ENCODE measurements at places on chromosomes 11 and 22.

DNA sequence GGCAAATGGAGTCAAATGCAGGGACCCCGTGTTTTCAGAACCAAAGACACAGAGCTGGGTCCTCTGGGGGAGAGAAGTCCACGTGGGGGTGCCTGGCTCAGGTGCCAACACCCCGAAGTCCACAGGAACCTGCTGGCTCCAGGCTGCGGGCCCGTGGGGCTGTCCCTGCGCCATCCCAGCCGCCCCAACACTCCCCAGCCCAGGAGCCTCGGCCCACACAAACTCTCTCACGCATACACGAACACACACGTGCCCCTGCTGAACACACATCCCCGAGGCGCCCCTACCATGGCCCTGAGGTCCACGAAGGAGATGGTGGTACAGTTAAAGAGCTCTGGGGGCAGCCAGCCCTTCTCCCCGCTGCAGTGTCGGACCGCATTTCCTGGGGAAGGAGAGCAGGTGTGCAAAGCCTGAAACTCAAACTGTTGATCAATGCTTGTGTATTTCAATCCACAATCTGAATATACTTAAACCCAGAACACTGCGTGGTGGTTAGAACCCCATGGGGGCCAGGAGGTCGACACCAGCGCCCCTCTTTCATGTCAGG is 54.7 kb downstream of the TRMU start:
- no peak for DNase-seq

DNA sequence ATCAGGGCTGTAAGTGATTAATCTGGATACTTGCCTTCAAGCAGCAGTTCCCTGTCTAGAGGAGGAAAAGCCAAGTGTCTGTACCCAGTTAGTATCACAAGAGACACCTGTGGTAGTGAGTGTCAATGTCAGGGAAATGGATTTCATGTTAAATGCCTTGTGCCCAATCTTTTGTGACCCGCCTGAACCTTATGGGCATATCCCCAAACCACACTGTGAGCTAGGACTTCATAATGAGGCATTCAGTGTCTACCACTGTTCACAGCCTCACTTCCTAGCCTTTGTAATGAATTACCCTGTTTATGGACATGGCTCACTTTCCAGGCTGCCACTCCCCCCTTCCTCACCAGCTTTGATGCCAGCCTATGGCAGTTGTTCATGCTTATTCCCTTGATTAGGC is 125.1 kb downstream of the TRIM44 start:
- peak; percentile 63 for DNase-seq

GRCh38 chr11:57456960-57457642 is 3.2 kb upstream of the RTN4RL2 start:
- DNase-seq = peak; percentile 81

DNA sequence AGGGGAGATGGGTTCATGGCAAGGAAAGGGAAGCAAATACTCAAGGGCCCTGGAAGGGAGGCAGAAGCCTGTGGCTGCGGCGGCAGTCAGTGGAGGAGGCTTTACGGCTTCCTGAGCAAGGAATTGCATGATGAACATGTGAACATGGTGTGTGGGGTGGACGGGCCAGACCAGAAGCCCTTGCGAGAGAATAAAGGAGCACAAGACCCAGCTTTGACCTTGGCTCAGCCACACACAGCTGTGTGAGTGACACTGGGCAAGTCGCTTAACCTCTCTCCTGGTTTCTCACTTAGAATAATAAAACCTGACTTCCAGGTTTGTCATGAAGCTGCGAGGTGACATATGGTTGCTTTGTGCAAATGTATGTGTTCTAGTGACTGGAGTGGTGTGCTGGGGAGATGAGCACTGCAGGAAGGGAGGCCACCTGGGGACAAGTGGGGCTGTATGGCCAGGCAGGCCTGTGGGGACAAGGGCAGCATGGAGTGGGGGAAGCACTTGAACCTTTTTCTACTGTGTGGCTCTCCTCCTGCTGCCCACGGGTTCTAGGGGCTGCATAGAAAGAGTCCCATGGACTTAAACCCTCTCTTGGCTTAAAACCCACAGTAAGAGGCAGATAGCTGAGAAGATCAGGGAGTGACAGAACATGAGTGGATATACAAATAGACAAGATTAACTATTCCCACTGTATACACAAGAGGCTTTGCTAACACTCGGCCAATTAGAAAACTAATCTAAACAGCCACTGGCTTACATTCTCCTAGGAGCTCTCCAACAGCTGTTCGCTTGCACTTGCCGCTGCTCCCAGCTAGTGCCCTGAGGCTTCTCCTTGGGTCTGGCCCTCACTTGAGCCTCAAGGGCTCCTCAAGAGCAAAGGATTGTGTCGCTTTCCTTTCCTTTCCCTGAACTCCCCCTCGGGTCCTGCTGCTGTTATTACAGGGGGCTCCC is 67.3 kb upstream of the CDON start:
- no peak for DNase-seq

GRCh38 chr11:69746140-69746539 is 29.0 kb downstream of the FGF4 start:
- DNase-seq = no peak

- DNase-seq = peak; percentile 91
Measured at GRCh38 chr11:469684-470560, 19.8 kb downstream of the PTDSS2 start.

GRCh38 chr11:79440571-79441460 is at the start of gene TENM4:
Gene TENM4, minus strand, starts transcription at chr11:79441030. Its CDS starts 371,086 bp downstream, at chr11:79069944.
- peak; percentile 66 for DNase-seq

DNA sequence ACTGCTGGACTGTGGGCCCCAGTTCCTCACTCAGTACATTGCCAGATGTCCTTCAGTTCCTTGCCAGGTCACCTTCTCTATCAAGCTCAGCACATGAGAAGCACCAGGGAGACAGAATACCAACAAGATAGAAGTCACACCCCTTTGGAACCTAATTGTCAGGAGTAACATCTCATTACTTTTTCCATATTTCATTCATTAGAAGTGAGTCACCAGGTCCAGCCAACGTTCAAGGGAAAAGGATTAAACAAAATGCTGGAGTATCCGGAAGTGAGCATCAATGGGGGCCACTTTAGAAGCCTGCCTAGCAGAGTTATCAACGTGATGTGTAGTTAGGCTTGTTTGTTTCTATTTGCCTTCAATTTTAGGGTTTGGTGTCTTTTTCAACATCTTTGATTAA is 569.3 kb downstream of the MIAT start:
- no peak for DNase-seq

DNA sequence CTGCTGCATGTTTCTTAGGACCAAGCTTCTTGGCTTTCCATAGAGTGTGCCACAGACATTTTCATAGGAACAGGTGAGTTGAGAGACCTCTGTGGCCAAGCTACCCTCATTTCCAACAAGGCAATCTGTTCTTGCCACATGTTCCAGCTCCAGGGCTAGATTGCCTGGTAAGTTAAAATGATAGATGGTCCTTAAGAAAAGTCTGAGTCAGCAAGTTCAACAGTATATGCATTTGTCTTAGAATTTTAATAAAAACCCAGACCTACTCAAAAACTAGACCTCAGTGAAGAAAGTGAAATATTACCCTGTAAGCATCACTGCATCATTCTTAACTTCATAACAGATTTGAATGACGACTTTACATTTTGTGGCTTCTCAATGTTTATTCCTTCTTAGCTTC is 1123.6 kb downstream of the DLG2 start:
- DNase-seq = no peak

DNA sequence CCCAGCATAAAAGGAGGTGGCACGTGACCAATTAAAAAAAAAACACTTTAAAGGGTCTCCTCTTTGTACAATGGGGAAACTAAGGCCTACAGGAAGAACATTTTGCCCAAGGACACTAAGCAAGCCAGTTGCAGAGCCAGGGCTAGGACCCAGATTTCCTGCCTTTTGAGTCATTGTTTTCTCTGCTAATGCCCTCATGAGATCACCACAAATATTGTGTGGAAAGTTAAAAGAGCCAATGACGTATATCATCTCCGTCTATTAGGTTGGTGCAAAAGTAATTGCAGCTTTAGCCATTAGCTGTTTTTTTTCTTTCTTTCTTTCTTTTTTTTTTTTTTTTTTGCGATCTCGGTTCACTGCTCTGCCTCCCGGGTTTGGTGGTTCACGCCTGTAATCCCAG is 24.1 kb upstream of the LRRC32 start:
- no peak for DNase-seq

DNA sequence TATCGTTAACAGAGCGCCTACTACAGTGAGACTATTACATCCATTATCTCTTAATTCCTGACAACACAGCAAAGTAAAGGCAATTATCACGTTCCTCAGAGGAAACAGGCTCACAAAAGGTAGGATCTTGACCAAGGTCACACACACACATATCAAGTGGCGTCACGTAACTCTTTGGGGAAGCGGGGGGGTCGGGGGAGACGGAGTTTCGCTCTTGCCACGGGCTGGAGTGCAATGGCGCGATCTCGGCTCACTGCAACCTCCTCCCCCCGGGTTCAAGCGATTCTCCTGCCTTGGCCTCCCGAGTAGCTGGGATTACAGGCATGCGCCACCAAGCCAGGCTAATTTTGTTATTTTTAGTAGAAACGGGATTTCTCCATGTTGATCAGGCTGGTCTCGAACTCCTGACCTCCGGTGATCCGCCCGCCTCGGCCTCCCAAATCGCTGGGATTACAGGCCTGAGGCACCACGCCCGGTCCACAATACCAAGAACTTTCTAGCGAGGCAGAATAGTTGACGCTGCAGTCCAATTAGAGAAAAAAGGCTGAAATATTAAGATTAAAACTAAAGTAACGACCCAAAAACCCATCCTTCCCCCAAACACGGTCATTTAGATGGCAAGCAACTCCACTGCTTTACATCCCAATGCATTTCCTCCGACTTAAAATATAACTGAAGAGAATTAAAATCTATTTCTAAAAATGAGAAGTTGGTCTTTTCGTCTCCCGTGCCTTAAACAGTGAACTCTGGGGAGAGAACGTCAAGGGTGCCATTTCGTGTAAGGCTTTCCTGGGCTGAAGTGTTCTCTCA is 1.2 kb downstream of the DDX17 start:
- DNase-seq = no peak

DNA sequence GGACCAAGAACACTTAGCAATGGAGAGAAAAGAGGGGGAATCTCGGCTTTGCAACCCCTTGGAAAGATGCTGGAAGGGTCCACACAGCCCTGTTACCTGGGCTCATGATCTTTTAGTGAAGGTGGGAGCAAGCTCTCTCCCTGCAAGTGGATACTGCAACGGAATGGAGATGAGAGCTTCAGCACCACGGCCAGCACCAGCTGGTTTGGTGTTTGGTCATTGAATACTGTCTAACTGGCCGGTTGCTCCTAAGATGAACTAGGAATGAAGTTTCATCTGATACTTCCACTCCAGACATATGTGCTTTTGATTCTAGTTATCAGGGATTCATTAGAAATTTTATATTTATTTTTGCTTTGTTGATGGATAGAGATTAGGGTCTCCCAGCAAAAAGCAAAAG is 16.3 kb downstream of the HTR3A start:
- no peak for DNase-seq

- no peak for DNase-seq
Measured at GRCh38 chr11:1767399-1768140, 3.8 kb upstream of the CTSD start.

DNA sequence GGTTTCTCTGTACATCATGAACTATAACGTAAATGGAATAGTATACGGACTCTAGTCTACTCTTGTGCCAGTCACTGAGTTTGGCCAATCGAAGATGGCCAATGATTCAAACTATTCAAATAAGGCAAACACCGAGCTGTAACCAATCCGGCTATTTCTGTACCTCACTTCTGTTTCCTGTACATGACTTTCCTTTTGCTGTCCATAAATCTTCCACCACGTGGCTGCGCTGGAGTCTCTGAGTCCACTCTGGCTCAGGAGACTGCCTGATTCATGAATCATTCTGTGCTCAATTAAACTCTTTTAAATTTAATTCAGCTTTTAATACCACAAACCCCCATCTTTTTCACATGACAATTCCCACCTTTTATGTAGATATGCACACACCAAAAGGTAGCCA is 1.5 kb upstream of the JAML start:
- no peak for DNase-seq

- no peak for DNase-seq
Measured at GRCh38 chr11:69855421-69855820, 36.2 kb upstream of the FGF3 start.

Data from globus pallidus (tissue), 1 donor.